ENCODE measurements at places on chromosomes 2 and 18. TPM values are rescaled to one million over a fixed set of nuclear protein-coding genes. Genes with fewer than 3 reads are reported as not detected.

- H3K36me3 ChIP-seq: no peaks in the 10 kb centered on the region
- DNase-seq: no peak
- no peaks in the 10 kb centered on the region for H3K4me1 ChIP-seq
- H3K4me3 ChIP-seq: no peak overlapping the region
- no peak overlapping the region for H3K27ac ChIP-seq
Measured at GRCh38 chr18:77487951-77488740, 238.5 kb downstream of the GALR1 start.

- H3K36me3 ChIP-seq: no peaks in the 10 kb centered on the region
- H3K27ac ChIP-seq: peak overlapping the region; percentile 82
- H3K4me3 ChIP-seq: peak overlapping the region; percentile 85
Measured at GRCh38 chr18:47175283-47175897, 774 bp downstream of the IER3IP1 start.

DNA sequence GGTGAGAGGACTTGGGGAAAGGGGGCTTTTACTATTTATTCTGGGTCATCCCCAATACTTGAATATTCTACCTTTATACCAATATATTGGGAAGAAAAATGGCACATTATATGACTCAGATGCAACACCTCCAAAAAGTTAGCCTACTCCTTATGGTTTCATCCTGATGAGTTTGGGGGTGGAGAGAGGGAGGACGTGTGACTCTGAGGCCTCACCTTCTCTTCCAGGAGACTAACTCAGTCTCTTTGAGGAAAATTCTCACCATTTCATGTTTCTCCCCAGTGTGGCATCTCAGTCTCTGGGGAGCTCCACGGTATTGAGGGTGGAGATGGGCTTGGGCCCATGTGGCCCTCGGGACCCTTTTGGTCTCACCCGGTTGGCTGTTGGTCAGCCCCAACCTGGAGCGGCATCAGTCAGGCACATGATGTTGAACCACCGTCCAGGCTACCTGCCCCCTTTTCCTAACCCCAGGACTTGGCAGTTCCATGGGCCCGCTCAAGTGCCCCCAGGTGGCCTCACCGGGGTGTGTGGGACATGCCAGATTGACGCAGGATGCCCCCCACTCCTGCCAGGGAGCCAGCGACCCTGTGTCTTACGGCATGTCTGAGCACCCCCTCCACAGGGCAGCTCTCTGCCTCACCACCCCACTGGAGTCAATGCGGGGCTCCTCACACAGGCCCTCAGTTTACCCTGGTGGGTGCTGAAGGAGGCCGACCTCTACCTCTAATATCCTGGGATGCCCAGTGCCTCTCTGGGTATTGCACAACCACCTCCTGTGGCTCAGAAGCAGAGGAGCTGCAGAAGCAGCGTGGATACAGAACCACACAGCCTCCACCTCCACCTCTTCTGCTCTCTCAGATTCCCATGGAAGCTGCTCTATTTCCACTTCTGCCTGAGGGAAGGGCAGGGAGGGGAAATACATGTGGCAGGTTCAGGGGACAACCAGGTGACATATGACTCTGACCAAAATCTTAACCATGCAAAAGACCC lies 297.4 kb downstream of the EIPR1 start:
- DNase-seq: peak; percentile 75
- no peaks in the 10 kb centered on the region for H3K27me3 ChIP-seq
- H3K36me3 ChIP-seq: no peaks in the 10 kb centered on the region
- peaks cover 21% of the 10 kb centered on the region for H3K4me1 ChIP-seq
- no peak overlapping the region for H3K4me3 ChIP-seq

DNA sequence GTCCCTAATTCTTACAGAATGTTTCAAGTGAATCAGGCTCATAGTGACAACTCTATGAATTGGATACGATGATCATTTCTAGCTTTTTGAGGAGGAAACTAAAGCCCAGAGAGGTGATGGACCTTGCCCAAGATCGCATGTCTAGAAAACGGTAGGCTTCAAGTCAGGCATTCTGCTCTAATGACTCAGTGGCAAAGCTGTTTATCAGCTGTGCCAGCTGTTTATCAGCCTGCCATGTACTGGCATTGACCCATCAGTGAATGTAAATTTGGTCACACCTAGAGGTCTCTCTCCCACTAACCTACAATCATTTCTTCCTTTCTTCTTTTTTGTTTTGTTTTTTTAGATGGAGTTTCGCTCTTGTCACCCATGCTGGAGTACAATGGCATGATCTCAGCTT lies 6.1 kb upstream of the DAW1 start:
- H3K4me1 ChIP-seq: peaks cover 8% of the 10 kb centered on the region
- no peak overlapping the region for H3K4me3 ChIP-seq
- H3K36me3 ChIP-seq: no peaks in the 10 kb centered on the region
- H3K27ac ChIP-seq: no peak overlapping the region

- H3K4me3 ChIP-seq: peak overlapping the region; percentile 27
- peaks cover 5% of the 10 kb centered on the region for H3K4me1 ChIP-seq
- no peak for DNase-seq
- H3K36me3 ChIP-seq: no peaks in the 10 kb centered on the region
- H3K27ac ChIP-seq: no peak overlapping the region
Measured at GRCh38 chr2:17517481-17518211, 594 bp downstream of the RAD51AP2 start.

- DNase-seq: no peak
- no peak overlapping the region for H3K4me3 ChIP-seq
- no peaks in the 10 kb centered on the region for H3K27me3 ChIP-seq
- H3K4me1 ChIP-seq: no peaks in the 10 kb centered on the region
- no peaks in the 10 kb centered on the region for H3K36me3 ChIP-seq
Measured at GRCh38 chr2:51290725-51291124, 258.8 kb upstream of the NRXN1 start.

DNA sequence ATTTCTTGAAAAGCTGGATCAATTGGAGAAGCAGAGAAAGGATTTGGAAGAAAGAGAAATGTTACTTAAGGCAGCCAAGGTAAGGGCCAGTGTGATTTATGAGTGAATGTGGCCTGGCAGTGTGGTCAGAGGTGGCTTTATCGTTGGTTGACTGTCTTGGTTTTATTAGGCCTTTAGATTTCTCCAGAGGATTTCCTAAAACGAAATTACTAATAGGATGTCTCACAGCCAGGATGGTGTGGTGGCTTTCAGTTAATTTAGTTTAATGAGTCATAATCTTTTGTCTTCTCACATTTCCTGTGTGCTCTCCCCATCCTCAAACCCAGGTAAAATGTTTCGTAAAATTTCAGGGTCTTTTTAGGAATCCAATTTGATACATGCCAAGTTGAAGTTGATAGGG lies 100.8 kb downstream of the TAF4B start:
- no peaks in the 10 kb centered on the region for H3K27me3 ChIP-seq
- no peak overlapping the region for H3K4me3 ChIP-seq
- H3K36me3 ChIP-seq: no peaks in the 10 kb centered on the region
- no peak for DNase-seq
- H3K27ac ChIP-seq: no peak overlapping the region

DNA sequence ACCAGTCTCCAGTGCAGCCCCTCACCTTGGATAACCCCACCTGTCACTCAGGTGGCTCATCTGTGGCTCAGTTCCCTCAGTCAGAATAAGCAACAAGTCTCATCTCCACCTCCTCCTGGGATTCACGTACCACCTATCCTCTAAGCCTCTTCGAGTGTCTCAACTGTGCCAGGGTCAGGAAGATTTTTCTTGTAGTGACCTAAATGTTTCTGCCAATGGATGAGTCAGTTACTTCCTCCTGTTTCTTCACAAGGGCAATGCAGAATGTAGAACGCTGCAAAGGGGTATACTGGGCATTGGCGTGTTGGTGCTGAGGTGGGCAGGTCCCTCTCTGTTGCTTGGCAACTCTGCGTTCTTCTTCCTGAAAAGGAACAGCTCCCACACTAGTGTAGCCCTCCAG lies 213.3 kb upstream of the CXCR4 start:
- DNase-seq: no peak
- no peaks in the 10 kb centered on the region for H3K27me3 ChIP-seq
- H3K4me1 ChIP-seq: peaks cover 14% of the 10 kb centered on the region
- H3K4me3 ChIP-seq: no peak overlapping the region
- H3K27ac ChIP-seq: no peak overlapping the region
- no peaks in the 10 kb centered on the region for H3K36me3 ChIP-seq

DNA sequence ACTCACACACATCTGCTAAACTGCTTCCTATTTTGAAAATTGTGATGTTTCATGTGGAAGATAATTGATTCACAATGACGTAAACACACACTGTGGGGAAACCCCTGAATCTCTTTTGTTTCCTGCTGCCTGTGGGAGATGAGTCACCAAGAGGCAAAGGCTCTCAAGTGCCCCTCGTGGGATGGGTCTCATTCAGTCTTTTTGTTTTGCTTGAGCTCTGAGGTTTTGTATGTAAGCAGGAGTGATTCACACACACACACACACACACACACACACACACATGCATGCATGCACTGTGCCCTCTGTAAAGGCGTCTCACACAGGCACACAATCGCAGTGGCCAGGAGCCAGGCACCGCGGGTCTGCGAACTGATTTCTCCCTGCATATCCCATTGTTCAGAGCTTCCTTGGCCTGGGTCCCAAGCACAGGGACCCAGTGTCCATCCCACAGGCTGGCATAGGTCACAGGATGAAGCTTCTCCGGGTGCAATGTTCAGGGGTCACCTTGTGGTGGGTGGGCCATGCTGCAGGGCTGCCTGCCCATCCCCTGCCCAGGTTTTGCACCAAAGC lies 12.1 kb upstream of the ARHGEF4 start:
- DNase-seq: no peak
- no peak overlapping the region for H3K27ac ChIP-seq
- H3K27me3 ChIP-seq: peaks cover 3% of the 10 kb centered on the region
- H3K4me3 ChIP-seq: no peak overlapping the region
- H3K36me3 ChIP-seq: no peaks in the 10 kb centered on the region

GRCh38 chr2:225739328-225739727 lies 339.8 kb downstream of the NYAP2 start:
- no peak for DNase-seq
- H3K36me3 ChIP-seq: no peaks in the 10 kb centered on the region
- no peaks in the 10 kb centered on the region for H3K27me3 ChIP-seq
- H3K4me3 ChIP-seq: no peak overlapping the region
- H3K4me1 ChIP-seq: no peaks in the 10 kb centered on the region

- no peak overlapping the region for H3K27ac ChIP-seq
- no peaks in the 10 kb centered on the region for H3K36me3 ChIP-seq
- H3K4me3 ChIP-seq: no peak overlapping the region
- no peak for DNase-seq
- peaks cover 5% of the 10 kb centered on the region for H3K4me1 ChIP-seq
Measured at GRCh38 chr2:142991295-142991694, 113.8 kb downstream of the KYNU start.

- no peaks in the 10 kb centered on the region for H3K36me3 ChIP-seq
- H3K27me3 ChIP-seq: no peaks in the 10 kb centered on the region
- peak overlapping the region; percentile 99 for H3K27ac ChIP-seq
- DNase-seq: peak; percentile 91
- peak overlapping the region; percentile 97 for H3K4me3 ChIP-seq
Measured at GRCh38 chr2:84906900-84907714, 1.7 kb downstream of the TMSB10 start.

DNA sequence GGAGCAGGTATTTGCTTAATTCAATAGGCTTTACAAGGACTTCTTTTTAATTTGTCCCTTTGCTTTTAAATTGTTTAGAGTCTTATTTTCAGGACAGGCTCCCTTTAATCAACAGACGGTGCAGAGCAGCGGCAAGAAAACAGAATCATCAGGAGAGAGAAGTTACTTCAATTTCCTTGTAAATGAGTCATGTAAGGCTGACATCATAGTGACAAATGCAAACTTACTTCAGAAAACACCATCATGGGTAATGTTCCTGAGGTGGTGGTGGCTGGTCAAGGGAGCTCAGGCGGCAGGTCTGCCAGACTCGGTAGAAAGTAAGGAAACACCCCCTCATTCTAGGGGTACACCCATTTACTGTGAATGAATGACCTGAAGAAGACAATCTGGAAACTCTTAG lies 395.1 kb downstream of the FBXO15 start:
- H3K4me1 ChIP-seq: no peaks in the 10 kb centered on the region
- no peaks in the 10 kb centered on the region for H3K36me3 ChIP-seq
- DNase-seq: no peak
- H3K4me3 ChIP-seq: no peak overlapping the region
- H3K27ac ChIP-seq: no peak overlapping the region
- H3K27me3 ChIP-seq: no peaks in the 10 kb centered on the region

DNA sequence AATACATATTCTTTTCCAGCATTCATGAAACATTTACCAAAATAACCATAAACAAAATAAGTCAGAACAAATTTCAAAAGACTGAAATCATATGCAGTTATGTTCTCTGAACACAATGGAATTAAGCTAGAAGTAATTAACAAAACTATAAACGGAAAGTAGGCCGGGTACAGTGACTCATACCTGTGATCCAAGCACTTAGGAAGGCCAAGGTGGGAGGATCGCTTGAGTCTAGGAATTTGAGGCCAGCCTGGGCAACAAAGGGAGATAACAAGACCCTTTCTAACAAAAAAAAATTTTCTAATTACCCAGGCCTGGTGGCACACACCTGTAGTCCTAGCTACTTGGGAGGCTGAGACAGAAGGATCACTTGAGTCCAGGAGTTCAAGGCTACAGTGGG lies 14.9 kb downstream of the ATAD2B start:
- no peaks in the 10 kb centered on the region for H3K36me3 ChIP-seq
- H3K27ac ChIP-seq: no peak overlapping the region
- H3K4me1 ChIP-seq: peaks cover 14% of the 10 kb centered on the region
- DNase-seq: no peak

DNA sequence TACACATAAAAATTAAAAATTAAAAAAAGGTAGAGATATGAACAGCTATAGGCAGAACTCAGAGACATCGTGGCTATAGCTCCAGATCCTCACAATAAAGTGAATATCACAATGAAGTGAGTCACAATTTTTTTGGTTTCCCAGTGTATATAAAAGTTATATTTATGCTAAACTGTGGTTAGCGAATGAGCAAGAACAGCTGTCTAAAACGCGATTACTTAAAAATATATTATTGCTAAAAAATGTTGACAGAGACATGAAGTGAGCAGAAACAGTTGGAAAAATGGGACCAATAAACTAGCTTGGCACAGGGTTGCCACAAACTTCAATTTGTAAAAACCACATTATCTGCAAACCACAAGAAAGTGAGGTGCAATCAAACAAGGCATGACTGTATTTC lies 551.7 kb upstream of the NETO1 start:
- no peak overlapping the region for H3K27ac ChIP-seq
- no peaks in the 10 kb centered on the region for H3K4me1 ChIP-seq
- no peak overlapping the region for H3K4me3 ChIP-seq
- no peak for DNase-seq

- no peaks in the 10 kb centered on the region for H3K36me3 ChIP-seq
- no peak for DNase-seq
- no peak overlapping the region for H3K4me3 ChIP-seq
- H3K27me3 ChIP-seq: no peaks in the 10 kb centered on the region
- peaks cover 83% of the 10 kb centered on the region for H3K4me1 ChIP-seq
- no peak overlapping the region for H3K27ac ChIP-seq
Measured at GRCh38 chr2:10326707-10327594, 24.2 kb downstream of the HPCAL1 start.

DNA sequence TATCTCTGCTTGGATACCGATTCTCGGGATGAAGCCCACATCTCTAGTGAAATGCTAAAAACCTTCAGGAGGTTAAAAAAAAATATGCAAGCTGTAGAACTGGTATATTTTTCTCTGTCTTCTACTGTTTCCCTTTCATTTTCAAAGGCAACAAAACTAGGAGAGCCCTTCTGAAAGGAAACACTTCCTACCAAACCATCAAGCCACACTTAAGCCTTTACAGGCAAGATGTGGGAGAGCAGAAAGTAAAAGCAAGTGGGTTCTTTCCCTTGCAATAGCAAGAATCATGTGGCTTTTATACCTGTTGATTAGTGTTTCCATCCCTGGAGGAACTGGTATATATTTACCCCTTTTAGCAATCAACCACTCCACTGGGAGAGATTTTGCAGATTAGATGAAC lies 147.9 kb upstream of the ACAA2 start:
- H3K4me3 ChIP-seq: no peak overlapping the region
- H3K27ac ChIP-seq: no peak overlapping the region
- H3K4me1 ChIP-seq: no peaks in the 10 kb centered on the region

The TMEM87B gene
- 10.4 TPM for polyA plus RNA-seq

The HOXD8 gene
- polyA plus RNA-seq: 4.7 TPM

The ESPNL gene
- 3.8 TPM for polyA plus RNA-seq

The M1AP gene
- polyA plus RNA-seq: 0.61 TPM

Measured in spleen (tissue), 13 donors.